ENCODE measurements at places on chromosomes 12 and 14.
A peak's percentile ranks its signal among the peaks of the same experiment; 100 is the strongest.

DNA sequence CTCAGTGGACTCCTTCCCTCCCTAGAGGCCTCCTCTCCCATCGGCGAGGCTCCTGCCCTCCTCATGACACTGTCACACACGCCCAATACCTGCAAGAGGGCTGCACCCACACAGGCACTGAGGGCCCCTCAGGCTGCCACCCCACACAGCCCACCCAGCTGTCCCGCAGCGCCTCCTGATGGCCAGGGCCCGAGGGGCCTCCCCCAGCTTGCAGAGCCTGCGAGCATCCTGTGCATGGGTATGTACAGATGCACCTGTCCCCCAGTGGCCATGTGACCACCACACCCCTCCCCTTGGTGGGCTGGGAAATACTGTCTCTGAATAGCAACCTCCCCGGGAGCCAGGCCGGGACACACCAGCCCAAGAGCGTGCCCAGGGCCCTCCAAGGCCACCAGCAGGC, 19.0 kb upstream of the NUDT14 start:
- no peak for DNase-seq

- no peak for DNase-seq
These were observed 1.6 kb upstream of the RPL10L start for GRCh38 chr14:46653031-46653755.

DNA sequence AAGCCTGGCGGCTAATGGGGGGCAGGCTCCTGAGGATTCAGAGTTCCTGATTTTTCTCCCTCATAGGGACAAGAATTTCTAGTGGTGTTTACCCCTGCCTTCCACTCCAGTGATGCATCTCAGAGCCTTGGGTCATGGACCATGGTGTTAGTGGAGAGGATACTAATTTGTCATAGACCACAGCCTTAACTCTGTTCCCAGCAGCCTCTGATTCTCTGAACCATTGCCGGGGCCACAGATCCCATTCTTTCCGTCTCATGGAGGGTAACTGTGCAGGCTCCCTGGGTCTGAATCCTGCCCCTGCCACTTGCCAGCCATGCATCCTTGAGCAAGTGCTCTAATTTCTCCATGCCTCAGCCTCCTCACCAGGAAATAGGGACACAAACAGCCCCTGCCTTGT, 55.1 kb downstream of the RPH3A start:
- no peak for DNase-seq

DNA sequence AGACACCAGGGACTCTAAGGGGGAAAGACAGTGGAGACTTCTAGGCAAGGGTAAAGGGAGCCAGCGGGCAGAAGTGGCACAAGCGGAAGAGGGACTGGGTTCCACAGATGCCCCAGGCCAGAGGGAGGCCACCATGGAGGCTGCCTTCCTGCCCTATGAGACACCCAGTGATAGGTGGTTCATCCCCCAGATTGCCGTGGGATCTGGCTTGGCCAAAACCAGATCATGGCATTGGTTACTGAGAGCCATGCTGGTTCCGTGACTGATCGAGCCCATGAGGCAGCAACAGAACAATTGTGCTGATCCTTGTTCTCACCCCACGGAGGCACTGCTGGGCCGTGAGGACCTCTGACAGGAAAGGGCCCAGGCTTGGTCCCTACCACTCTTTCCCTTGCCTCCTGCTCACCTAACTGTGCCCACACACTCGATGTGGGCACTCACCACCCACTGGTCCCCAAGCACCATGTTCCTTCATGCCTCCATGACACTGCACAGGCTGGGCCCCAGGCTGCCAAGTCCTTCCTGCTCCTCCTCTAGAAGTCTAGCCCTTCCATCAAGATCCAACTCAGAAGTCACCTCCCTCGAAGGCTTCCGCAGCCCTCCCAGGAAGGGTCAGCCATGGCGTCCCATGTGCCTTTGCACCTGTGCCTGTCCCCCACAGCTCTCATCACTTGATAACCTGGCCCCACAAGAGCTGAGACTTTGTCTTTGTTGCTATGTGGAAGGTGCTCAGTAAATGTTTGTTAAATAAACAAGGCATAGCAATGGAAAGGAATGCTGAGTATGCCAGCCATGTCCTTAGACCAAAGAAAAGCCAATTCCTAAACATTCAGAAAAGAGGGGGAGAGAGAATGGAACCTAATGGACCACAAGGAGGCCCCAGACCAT, 7.3 kb downstream of the KRT79 start:
- DNase-seq: peak; percentile 16

- DNase-seq: peak; percentile 67
These were observed 637 bp upstream of the FOXG1 start for GRCh38 chr14:28765831-28766468.

- no peak for DNase-seq
These were observed 43.0 kb upstream of the FUT8 start for GRCh38 chr14:65369560-65369959.

GRCh38 chr14:91317381-91318308, 73.1 kb upstream of the GPR68 start:
- DNase-seq: no peak

GRCh38 chr12:131250028-131250950, 296.6 kb downstream of the ADGRD1 start:
- DNase-seq: no peak

DNA sequence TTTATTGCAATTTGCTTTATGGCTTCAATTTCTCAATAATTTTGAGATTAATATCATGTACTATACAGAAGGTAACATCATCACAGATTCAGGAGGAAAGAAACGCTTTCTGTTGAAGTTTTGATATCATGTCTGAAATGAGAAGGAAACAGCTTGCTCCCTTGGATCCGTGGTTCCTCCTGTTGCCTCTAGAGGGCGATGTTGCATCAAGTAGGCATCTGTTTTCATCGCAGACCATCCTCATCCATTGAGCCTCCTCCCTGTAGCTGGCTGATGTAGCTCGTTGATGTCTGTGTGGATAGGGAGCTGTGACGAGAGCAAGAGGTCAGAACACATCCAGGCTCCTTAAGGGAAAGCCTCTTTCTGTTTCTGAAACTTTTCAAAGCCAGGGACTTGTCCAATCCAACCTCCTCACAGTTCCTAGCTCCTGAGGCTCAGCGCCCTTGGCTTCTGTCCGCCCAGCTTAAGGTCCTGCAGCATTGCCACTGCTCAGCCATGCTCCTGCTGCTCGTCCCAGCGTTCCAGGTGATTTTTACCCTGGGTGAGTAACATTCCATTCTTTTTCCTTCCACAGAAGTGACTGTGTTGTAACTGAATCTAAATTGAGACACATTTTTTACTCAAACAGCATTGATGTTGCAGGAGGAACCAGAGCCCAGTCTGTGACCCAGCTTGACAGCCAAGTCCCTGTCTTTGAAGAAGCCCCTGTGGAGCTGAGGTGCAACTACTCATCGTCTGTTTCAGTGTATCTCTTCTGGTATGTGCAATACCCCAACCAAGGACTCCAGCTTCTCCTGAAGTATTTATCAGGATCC, 304.8 kb upstream of the OR4E1 start:
- DNase-seq: peak; percentile 27

GRCh38 chr12:112307317-112308011, 74.8 kb downstream of the HECTD4 start:
- DNase-seq: no peak

GRCh38 chr12:6788972-6789924, at the start of gene CD4:
CD4 (plus strand) TSS chr12:6789528; CDS start chr12:6800139, 10,611 bp downstream.
- DNase-seq: peak; percentile 28

- no peak for DNase-seq
These were observed 46.5 kb upstream of the CCND2 start for GRCh38 chr12:4227046-4227445.
